IPS DF 6.9 (cell line): ENCODE measurements at places on chromosomes 2 and 18.
A peak's percentile ranks its signal among the peaks of the same experiment; 100 is the strongest.

GRCh38 chr2:44944102-44944951, 2.8 kb downstream of the SIX3 start:
- no peak for DNase-seq

- no peak for DNase-seq
Observed at GRCh38 chr18:37658894-37659293, 93.3 kb upstream of the CELF4 start.

GRCh38 chr18:25166113-25166512, 185.9 kb downstream of the ZNF521 start:
- DNase-seq: no peak

DNA sequence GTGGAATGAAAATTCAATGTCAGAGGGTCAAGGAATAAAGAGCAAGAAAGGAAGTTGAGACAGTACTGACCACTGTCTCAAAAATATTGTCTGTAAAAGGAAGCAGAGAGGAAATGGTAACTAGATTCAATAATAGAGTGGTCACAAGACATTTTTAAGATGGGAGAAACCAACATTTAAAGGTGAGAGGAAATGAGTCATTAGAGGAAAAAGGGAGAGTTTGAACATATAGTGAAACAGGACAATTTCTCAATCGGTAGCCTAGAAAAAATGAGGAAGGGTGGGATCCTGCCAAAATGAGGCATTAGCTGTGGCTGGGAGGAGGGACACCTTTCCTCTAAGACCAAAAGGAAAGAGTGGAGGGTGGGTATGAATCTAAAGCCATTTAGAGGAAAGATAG, 288.5 kb downstream of the SP3 start:
- no peak for DNase-seq

GRCh38 chr18:61984349-61984748, 91.5 kb upstream of the RNF152 start:
- DNase-seq: no peak

DNA sequence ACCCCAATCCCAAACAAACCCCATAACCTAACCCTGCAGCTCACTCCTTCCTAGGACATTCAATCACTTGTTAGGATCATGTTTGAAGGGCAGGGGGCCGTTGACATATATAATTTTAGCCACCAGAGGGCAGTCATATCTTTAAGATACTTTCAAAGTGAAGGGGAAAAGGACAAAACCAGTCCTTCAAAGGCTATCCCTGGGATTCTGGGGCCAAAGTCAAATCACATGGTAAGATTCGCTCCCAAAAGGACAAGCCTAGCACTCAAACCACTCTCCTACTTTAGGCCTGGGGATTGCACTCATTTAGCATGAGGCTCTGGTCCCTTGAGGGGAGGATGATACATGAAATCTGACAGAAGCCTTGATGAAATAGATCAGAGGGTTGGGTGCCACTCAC, 44.6 kb downstream of the HAUS1 start:
- peak; percentile 76 for DNase-seq

- DNase-seq: no peak
Observed at GRCh38 chr2:36553683-36554082, 44.3 kb downstream of the FEZ2 start.

DNA sequence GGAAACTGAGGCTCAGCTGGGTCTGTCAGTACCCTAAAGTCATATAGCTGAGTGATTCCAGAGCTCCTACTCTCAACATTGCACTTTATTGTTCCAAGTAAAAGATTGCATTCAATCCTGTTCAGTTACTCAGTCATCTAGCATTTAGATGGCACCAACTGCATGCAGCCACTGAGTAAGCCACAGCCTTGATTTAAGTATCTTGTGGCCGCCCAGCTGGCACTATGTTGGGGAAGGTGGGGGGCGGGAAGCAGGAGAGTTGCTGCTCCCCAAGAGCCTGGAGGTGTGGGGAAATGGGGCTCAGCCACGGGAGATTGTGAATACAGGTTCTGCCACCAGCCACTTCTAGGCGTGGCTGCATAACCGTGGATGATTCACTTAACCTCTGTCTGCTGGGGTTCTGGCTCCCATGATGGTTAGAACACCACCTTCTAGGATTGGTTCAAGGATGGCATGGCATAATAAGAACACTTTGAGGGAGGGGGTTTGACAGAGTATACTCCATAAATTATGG, 17.1 kb downstream of the ZFP36L2 start:
- DNase-seq: no peak

DNA sequence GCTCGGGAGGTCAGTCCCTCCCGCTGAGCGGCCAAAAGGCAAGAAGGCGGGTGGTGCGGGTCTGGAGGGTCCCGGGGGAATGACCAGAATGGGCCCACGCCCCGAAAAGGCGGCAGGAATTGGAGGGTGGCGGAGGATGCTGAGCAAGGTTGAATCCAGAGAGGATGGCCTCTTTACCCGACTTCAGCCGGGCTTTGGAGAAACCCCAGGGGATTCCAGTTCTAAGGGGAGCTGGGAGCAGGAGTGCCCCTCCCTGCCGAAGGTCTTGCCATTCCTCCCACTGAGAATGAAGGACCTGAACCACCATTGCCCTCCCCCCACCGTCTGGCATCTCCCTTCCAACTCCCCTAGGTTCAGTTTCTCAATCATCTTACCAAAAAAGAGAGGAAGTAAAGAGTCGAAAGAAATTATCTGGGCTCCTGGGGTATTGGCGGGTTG, 38.9 kb upstream of the ATP6V1B1 start:
- DNase-seq: no peak

- no peak for DNase-seq
Observed at GRCh38 chr2:68368654-68369336, 3.7 kb downstream of the PLEK start.

- peak; percentile 64 for DNase-seq
Observed at GRCh38 chr2:205763708-205764211, 81.5 kb downstream of the NRP2 start.

- DNase-seq: no peak
Observed at GRCh38 chr2:240932001-240932723, 26.0 kb downstream of the CROCC2 start.

GRCh38 chr2:109128616-109129355, at the start of gene SH3RF3:
TSS of gene SH3RF3 (plus strand) at chr2:109129205.
- no peak for DNase-seq

DNA sequence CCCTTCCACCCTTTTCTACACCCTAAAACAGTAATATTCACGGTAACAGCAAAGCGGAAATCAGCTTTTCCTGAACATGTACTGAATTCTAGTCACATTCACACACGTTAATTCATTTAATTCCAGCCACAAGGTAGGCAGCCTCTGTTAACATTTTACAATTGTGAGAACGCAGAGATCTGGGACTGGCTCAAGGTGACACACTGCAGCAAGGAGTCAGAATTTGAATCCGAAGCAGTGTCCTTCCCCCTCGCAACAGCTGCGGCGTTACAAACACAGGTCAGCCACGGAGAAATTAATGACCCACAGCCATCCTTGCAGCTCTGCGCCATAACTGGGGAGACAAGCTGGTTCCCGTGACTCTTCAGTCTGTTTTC, 818 bp upstream of the SLC20A1 start:
- DNase-seq: no peak

DNA sequence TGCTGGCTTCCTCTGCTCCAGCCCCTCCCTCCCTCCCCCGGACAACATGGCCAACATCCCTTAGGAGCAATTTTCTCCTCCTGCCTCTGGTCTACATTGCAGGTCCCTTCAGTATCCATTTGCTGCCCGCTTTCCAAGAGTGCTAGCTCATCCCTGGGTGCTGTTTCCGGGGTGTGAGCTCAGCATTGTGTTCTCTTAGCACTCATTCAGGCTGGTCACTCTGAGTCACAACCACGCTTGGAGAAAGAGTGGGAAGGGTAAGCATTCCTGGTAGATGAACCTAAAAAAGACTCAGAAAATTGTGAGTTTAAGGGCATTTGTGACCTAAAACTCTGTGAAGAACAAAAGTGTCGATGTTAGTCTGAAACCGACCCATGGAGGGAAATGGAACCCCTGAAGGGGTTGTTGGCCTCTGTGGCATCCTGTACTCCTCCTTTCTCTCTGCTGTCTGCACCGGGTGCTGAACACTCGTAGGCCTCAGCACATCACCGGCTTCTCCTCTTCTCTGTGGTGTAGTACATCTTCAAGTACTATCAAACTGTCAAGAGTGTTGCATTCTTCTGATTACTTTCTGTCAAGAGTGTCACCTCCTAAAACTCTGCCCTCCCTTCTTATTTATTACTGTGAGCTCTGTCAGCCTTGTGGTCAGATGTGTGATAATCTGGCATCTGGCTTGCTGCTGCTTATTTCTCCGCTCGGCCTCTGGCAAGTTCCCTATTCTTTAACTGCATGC, 73.0 kb downstream of the CTNNA2 start:
- DNase-seq: no peak

DNA sequence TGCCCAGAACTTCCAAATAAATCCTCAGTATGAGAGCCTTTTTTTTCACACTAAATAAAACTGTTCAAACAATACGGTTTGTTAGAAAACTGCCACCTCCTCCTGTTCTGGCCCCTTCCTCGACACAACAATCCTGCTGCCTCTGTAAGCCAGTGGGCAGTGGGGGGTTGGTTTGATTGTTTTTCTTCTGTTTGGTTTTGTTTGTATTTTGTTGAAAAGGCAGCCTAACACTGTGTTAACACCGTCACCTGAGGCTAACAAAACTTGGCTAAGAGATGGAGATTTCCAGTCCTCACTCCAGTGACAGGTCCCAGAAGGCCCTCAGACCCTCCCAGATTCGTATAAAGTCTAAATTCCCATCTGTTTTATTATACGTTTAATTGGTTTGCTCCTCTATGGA, 402.1 kb downstream of the ZNF521 start:
- DNase-seq: no peak

DNA sequence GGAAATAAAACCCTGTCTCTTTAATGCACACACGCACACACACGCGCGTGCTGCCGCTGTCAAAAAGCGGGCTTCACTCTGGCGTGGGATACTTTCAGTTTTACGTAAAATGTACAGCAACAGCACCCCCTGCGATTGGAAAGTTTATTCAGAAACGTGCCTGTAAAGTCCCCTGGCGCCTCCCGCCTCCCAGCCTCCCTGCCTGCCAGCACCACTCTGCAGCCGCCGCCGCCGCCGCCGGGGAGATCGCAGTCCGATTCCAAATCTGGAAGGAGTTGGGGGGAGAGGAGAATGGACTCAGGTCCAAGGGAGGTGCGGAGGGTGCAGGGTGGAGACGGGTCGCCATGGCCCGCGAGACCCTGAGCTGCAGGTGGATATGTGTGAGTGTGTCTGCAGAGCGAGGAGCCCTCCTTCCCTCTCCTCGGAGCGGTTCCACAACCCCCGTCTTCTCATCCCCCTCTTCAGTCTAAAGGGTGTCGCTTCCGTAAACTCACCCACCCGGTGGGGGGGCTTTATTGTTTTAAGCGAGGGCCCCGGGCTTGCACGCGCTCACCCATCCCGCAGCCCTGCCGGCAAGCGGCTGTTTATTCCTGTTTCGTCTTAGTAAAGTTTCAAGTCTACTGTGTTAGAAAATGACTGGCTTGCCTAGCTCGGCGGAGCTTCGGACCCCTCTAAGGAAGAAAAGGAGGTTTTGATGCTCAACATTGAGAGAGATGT, 1.8 kb upstream of the BCL11A start:
- no peak for DNase-seq
